ENCODE measurements at places on chromosomes 1 and 21.

DNA sequence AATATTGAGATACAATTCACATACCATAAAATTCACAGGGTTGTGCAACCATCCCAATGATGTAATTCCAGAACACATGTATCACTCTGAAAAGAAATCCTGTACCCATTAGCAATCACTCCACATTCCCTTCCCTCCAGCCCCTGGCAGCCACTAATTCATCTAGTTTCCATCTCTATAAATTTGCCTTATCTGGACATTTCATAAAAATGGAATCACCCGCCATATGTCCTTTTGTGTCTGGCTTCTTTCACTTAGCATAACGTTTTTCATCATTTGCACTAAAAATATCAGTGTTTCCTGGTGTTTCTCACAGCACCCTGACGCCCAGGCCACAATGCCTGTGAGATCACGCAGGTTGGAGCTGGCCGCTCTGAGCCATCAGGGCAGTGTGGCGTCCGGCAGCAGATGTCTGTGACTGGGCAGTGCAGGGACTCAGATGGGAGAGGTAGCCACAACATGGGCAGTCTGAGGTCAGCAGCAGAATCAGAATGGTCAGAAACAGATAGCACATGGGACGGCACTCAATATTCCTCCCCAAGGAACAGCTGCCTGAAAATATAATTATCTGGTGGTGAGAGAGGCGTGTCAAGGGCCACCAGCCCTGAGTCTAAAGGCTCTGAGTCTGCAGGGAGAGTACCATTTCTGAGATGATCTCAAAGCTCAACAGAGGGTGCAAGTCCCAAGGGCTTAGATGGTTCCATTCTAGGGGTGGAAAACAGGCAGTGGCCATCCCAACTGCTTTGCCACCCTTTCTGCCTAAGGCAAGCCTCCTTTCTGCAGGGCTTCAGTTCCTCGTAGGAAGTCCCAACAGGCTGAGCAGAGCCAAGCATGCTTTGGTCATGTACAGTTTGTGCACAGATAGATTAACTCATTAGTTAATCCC, 129.4 kb upstream of the EDN2 start:
- DNase-seq, result no peak

- no peak for DNase-seq
These were observed 33.6 kb downstream of the ERI3 start for GRCh38 chr1:44321466-44321865.

- DNase-seq, result no peak
These were observed 28.5 kb downstream of the ETNK2 start for GRCh38 chr1:204123376-204123775.

- no peak for DNase-seq
These were observed 80.0 kb downstream of the S1PR1 start for GRCh38 chr1:101316799-101317198.

GRCh38 chr1:83791821-83792437, 207.0 kb downstream of the TTLL7 start:
- DNase-seq, result no peak

DNA sequence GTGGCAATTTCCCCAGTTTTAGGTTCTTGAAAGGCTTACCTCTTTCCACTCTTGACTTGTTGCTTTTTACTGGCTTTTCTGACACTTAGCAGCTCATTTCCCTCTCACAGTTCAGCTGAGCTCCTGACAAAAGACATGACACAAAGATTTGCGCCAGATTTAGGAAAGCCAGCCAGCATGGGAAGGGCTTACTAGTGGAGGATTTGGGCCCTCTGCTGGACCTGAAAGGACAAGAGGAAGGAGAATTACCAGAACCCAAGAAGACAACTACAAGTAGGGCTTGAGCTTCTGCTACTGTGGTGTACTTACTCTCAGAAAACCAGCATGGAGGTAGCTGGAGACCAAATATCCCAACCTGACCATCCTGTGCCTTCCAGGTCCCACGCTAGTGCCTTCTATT, 784.5 kb downstream of the BRINP3 start:
- no peak for DNase-seq

- no peak for DNase-seq
These were observed 40.9 kb upstream of the RGS1 start for GRCh38 chr1:192534666-192535065.

GRCh38 chr21:28089599-28090441, 902.9 kb downstream of the LTN1 start:
- DNase-seq, result no peak

DNA sequence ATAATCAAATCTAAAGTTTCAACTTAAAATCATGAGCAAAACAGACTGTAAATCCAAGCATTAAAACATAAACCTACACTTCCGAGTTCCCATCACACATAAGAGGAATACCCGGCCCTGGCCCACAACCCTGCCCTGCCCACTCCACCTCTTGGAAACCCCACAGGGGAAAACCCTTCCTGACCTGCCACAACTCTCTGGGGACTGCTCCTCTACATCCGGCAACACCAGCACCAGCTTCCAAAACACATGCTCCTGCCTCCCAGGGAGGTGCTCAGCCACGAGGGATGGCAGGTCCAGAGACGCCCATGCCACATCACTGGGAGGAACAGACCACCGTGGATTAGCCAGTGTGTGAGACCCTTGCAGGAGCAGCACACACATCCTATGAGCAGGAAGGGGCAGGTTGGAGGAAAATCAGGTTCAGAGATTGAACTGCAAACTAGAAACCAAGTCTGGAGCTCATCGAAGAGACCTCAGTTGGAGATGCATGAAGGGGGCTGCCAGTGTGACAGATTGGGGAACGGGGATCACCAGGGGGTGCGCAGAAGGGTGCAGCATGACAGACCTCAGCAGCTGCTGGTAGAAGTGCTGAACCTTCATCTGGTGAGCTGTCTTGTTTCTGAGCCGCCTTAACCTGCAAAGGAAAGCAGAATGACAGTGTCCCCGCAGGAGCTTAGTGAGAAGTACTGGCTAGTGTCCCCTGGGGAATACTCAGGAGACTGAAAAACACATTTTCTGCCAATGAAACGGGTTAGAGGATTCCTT, 25.8 kb upstream of the LSS start:
- no peak for DNase-seq

- DNase-seq, result no peak
These were observed 2.4 kb downstream of the VPS13D start for GRCh38 chr1:12232221-12232620.

DNA sequence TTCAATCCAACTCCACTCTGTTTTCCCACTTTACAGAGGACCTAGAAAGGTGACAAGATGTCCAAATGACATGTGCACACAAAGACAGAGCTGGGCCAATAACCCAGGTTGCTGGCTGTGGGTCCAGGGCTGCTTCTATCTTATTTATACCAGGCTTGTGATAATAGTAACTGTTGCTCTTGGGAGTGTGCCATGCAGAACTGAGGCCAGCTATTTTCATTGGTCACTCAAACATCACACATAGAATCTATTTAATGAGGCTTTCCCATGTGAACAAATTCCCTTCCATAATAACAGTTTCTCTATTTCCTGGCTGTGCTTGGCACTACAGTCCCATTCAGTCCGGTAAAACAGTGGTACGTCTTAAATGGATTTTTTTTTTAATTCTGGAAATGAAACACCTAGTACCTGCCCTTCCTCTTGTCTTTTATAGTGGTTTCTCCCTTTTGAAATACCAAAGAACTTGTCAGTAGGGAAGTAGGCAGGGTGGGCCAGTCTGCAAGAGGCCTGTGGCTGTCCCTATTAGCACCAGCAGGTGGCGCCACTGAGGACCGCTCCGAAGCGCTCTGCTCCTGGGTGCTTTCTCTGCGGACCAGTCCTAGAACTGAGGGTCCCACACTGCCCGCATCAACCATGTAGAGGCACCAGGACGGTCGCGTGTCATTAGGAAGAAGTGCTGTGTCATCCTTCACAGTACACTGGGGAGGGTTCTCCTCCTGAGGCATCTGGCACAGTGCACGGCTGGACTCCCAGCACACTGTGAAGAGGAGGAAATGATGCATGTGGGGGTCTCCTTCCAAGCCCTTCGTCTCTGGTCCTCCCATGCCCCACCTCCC, 52.1 kb downstream of the GPR161 start:
- peak; percentile 62 for DNase-seq

DNA sequence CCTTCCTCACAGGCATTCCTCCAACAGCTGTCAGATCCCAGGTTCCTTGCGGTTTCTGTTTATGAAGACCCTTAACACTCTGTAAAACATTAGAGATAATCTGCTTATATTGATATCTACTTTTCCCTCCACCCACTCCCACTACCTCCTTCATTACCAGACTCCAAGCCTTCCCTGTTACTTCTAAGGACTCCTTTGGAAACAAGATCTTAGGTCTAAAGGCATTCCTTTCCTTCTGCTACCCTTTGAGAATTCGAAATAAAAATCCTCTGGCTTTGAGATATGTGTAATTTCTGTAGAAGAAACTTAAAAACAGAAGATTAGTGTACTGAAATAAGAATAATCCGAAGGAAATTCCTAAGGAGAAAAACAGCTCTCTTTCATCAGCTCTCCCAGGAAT, 23.7 kb upstream of the LYPLAL1 start:
- no peak for DNase-seq

- DNase-seq, result no peak
These were observed 90.9 kb upstream of the RGS18 start for GRCh38 chr1:192067360-192067759.

GRCh38 chr1:77742011-77742555, 17.6 kb downstream of the USP33 start:
- no peak for DNase-seq

DNA sequence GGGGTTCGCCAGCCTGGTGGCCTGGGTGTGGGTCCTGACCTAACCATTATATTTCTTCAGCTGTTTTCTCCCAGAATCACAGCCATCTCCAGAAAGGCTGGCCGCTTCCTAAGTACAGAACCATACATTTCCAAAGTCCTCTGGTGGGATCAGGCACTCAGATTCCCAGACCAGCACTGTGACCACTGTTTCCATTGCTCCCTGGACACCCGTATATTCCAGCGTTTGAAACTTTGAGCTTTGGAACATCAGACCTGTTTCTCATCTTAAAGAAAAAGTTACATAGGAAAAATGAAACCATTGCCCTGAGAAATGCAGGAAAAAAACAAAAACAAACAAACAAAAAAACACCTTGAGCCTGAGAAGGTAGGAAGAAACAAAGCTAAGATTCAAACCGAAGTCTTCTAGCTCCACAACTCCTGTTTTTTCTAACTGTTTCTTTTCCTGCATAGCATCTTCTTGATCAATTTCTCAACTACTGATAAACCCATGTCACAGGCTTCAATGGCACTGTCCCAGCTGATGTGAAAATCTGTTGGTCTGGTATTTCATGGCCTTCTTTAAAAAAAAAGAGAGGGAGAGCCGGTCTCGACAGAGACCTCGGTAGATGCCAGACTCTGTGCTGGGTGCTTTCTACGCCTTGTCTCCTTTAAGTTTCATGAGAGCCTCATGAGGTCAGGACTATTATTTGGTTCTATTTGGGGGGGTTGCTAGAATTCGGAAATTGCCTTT, 221.3 kb downstream of the TOMM20 start:
- no peak for DNase-seq

GRCh38 chr1:219812491-219813203, 115.7 kb downstream of the SLC30A10 start:
- no peak for DNase-seq

GRCh38 chr1:33424610-33425009, 6.3 kb downstream of the PHC2 start:
- no peak for DNase-seq

DNA sequence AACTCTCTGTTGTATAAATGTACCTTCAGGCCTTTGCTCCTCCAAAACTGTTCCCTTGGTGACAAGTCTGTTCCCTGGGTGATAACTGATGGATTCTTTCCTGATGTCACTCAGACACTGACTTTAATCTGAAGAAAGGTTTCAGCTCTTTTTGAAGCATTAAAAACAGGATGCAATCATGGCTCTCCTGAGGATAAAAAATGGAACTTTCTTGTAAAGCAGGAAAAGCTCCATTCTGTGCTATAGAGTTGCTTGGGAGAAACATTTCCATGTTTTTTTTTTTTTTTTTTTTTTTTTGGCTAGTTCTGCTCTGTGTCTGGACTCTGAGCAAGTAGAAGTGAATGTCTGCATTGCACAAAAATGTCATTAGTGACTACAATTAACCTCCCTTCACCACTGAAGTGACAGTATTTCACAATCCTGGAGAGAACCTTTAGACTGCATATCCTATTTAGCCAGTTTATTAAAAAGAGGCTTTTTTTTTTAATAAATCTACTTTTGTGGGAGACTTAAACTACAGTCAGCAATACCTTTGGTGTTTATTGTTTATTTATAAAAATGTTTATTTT, 101.7 kb upstream of the PRMT6 start:
- DNase-seq, result no peak

DNA sequence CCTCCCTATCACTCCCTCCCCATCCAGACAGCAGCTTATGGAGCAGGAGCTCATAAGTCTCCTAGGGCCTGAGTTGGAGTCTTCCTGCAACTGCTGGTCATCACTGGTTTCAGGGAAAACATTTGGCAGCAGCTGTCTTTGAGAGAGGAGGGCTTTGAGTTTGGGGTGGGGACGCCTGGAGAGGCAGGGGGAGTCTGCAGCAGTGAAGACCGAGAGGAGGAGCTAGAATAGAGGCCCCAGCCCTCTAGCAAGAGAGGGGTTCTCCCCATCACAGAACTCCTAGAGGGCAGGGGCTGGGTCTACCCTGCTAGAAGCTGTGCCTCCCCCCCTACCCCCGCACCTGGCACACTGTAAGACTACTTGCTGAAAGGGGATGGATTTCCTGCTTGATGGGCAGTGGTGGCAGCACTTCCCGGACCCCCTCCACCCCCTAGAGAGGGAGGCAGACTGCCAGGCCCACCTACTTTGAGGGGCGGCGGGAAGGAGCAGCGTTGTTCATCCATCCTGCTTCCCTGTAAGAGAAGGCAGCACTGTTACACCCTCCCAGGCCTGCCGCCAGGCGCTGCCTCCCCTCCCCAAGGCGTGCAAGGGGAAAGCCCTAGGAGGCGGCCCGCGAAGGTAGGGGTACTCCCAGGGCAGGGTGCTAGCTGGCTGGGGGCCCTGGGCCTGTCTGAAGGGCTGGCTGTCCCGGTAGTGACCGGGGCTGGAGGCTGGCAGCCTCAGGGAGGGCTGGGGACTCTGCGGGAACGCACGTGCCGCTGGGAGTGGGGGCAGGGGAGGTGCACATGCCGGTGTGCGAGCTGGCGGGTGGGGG, 50.4 kb downstream of the RAP1GAP start:
- no peak for DNase-seq

DNA sequence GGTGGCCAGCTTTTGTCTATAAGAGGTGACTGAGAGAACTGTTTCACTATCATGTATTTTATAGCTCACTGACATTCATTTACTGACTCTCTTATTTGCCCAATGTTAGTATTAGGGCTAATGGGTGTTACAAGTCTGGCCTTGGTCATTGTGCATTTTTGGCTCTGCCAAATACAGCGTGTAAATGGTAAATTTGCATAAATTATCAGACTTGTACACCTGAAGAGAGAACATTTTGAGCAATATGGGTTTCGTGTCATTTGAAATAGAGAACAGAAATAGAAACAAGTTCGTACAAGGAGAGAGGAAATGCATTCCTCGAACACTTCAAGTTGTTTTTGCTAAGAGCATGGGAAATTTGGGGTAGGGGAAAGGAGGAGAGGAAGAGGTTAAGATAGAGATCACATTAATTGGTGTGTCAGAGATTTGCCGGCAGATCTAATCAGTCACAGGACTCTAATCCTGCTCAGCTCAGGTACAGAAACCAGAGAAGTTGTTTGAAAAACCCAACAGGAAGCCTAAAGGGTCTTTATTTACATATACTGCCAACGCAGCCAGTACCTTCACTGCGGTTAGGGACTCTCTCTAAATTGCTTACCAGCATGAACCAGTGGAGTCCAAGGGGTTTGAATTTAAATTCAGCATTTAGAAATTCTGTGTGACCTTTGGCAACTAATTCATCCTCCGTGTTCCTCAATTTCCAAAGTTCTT, 261.5 kb downstream of the GPATCH2 start:
- no peak for DNase-seq
